HEK293T (cell line): ENCODE measurements at places on chromosomes 6 and 20.

GRCh38 chr20:11015440-11015839 is 341.6 kb upstream of the JAG1 start:
- no peak for DNase-seq

- no peak for DNase-seq
Observed at GRCh38 chr20:46816886-46817638, 77.6 kb upstream of the EYA2 start.

- DNase-seq = no peak
Observed at GRCh38 chr6:125806813-125807212, 16.1 kb downstream of the NCOA7 start.

- no peak for DNase-seq
Observed at GRCh38 chr6:43942616-43943015, 172.6 kb downstream of the VEGFA start.

- DNase-seq = no peak
Observed at GRCh38 chr6:105364243-105364642, 38.6 kb downstream of the PREP start.

DNA sequence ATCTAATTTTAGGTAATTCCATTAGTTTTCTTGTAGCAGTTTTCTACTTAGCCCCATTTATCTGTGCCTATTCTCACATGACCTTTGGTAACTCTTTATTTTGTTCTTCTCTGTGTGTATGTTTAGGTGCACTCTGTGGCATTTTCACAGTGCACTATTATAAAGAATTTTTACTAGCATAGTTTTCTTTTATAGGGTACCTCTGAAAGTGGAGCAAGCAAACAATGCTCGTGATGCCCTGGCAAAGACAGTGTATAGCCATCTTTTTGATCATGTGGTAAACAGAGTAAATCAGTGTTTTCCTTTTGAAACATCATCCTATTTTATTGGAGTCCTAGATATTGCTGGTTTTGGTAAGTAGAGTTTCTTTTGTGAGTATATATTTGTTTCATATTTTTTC is 107.9 kb downstream of the MYO6 start:
- DNase-seq = no peak

- no peak for DNase-seq
Observed at GRCh38 chr20:50369225-50370035, 140.8 kb upstream of the PTPN1 start.

GRCh38 chr6:119296036-119297035 is 53.2 kb downstream of the MAN1A1 start:
- no peak for DNase-seq

- DNase-seq = no peak
Observed at GRCh38 chr6:111971181-111971841, 82.6 kb upstream of the CCN6 start.

- no peak for DNase-seq
Observed at GRCh38 chr20:36591281-36591680, 14.3 kb upstream of the RAB5IF start.

- DNase-seq = peak; percentile 51
Observed at GRCh38 chr20:20864351-20865096, 152.1 kb upstream of the RALGAPA2 start.

- DNase-seq = no peak
Observed at GRCh38 chr6:90336388-90336947, 39.8 kb upstream of the BACH2 start.

- no peak for DNase-seq
Observed at GRCh38 chr20:62181808-62182207, 1.0 kb upstream of the MTG2 start.

DNA sequence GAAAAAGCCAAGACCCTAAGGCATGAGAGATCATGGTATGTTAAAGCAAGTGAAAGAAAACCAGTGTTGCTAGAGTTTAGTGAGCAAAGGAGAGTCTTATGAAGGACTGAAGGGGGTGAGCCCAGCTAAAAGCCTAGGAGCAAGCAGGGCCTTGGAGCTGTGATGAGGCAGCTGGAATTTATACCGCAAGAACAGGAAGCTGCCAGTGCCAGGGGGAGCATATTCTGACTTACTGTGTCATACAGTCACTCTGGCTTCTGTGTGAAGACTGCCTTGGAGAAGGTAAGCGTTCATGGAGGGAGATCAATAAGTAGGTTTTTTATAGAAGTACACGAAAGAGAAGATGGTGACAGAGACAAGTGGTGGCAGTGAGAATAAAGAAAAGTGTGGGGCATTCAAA is 308.9 kb upstream of the THEMIS start:
- DNase-seq = no peak

DNA sequence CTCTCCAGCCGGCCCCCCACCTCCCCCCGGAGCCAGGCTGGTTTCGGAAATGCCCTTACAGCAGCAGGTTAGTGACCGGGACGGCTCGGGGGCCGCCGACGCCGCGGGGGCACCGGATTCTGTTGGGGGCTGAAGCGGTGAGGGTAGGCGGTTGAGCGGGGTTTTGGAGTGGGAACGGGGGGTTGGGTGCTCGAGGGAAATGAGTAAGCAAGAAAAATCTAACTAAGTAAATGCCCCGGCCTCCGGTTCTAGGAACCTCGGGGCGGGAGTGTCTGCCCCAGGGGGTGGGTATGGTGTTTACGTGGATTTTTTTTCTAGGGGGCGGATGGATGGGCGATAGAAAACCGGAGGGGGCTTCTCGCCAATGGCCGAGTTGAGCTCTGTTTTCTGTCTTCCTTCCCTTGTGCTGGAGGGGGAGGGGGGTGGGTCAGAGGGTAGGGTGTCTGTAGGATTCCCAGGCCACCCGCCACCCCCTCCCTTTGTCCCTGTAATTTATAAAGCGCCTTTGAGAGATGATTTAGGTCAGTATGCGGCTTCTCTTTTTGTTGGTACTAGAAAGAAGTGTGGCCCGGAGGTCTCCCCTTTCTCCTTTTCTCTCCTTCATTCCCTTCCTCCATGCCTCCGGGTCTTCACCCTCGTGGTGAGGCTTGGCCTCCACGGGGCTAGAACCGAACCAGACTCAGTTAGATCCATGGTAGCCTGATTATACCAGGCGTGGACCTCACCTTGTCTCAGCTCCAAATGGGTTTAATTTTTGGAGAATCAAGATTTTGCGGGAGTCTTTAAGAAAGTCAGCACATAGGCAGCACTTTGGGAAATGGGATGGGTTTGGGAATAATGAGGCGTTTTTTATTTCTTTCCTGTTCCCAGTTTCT is 2.3 kb downstream of the E2F3 start:
- peak; percentile 29 for DNase-seq

DNA sequence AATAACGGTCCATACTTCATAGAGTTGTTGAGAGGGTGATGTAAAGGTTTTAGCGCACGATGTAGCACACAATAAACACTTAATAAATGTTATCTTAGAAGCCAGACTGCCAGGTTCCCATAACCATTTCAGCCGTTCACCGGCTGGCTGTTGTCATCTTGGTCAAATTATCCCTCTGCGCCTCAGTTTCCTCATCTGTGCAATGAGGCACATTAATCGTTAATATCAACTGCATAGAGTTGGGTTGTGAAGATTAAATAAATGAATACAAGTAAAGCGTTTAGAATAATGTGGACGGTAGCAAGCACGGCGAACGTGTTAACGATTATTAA is 432 bp upstream of the PSMF1 start:
- no peak for DNase-seq

- no peak for DNase-seq
Observed at GRCh38 chr20:62964700-62965099, 12.2 kb downstream of the SLC17A9 start.

DNA sequence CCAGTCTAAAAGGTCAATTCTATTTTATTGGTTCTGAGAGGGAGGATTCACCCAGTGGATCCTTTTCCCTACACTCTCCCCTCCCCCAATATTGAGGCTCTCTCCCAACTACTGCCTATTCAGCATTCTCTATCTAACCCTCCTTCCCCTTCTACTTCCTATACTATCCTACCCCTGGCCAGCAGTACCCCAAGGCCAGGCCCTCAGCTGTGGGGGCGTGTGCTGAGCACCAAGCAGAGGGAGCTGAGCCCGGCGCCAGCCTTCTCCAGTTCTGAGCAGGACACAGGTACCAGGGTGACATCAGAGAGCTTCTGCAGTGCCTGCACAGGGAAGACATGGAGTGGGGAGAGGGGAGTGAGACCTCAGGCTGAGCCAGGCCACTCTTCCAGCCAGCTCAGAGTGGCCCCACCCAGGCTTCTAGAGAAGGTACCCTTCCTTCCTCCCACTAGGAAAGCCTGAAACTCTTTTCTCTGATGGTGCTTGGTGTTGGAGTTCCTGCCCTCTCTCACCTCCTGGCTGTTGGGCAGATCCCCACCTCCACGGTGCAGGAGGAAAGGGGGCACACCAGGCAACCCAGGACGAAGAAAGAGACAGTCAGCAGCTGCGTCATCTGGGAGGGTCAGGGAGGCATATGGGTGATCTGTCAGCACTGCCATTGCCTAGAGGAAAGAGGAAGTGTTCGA is 1.9 kb downstream of the DDAH2 start:
- no peak for DNase-seq

DNA sequence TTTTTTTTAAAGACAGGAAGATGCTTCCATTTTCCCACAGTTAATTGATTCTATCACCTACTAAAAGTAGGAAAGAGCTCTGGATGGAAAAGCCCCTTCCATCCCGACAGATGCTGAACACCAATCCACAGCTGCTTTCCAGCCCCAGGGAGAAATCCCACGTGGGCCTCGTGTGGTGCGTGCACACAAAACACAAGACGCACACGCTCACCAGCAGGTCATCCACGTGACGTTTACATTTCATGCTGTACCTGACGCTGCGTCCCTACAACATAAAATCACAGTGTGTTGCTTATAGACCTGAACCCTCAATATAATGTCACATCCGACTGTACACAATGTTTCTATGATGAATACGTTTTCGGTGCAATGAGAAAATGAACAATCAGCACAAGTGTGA is 50.2 kb upstream of the DACT2 start:
- no peak for DNase-seq

- DNase-seq = no peak
Observed at GRCh38 chr20:48288930-48289507, 503.7 kb upstream of the SULF2 start.

- DNase-seq = no peak
Observed at GRCh38 chr6:111382476-111383294, 100.3 kb downstream of the REV3L start.

- DNase-seq = no peak
Observed at GRCh38 chr6:33742092-33742491, 4.6 kb downstream of the IP6K3 start.

DNA sequence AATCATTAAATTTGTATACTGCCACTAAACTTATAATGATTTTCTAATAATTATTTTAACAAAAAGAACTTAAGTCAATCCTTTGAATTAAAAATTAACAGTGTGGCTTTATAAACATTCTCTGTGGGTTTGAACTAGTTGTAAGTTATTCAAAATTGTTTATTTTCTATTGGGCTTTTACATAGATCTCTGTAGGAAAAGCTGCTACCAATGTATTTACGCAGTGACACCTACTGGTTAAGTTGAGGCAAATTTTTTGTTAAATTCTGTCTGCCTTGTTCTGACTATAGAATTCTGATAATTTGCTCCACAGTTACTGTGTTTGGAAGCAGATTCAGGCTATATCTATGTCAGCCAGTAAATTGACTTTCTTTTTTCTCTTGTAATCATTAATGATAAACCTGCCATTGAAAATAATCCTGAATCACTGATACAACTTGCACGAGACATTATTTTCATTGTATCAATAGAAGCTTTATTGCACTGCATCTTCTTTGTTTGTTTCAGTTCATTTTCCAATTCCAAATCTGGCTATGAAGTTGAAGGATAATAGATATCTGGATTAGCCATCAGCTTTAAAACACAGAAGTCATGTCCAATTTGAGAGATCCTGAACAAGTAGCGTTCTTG is 66.0 kb upstream of the UTRN start:
- DNase-seq = peak; percentile 47

GRCh38 chr20:45781391-45781931 is 10.2 kb downstream of the WFDC3 start:
- no peak for DNase-seq

DNA sequence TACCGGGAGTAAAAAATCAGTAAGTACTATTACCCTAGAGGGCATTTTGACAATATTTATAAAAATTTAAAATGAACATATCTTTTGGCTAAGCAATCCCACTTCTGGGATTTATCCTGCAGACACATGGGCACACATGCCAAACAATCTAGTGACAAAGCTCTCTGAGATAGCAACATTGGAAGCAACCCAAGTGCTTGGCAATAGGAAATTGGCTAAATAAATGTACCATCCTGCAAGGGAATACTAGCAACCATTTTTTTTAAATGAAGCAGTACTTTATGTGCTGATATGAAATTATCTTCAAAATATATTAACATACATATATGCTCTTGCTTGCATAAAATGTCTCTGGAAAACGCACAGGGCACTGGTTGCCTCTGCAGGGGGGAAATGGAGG is 133.8 kb downstream of the SNX5 start:
- no peak for DNase-seq

- DNase-seq = peak; percentile 64
Observed at GRCh38 chr6:138287144-138287955, 69.1 kb upstream of the PBOV1 start.

DNA sequence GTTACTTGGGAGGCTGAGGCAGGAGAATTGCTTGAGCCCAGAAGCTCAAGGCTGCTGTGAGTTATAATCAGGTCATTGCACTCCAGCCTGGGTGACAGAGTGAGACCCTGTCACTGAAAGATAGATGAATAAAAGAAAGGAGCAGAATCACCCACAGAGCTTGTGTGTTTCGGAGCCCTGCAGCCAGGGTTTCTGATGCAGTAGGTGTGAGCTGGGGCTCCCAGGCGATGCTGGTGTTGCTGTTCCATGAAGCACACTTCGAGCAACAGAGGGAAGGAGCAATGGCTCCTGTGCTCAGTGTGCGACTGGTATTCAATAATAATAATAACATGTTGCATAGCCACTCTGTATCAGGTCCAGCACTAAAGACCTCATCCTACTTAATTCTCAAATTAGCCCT is 197.5 kb upstream of the CST7 start:
- DNase-seq = no peak

DNA sequence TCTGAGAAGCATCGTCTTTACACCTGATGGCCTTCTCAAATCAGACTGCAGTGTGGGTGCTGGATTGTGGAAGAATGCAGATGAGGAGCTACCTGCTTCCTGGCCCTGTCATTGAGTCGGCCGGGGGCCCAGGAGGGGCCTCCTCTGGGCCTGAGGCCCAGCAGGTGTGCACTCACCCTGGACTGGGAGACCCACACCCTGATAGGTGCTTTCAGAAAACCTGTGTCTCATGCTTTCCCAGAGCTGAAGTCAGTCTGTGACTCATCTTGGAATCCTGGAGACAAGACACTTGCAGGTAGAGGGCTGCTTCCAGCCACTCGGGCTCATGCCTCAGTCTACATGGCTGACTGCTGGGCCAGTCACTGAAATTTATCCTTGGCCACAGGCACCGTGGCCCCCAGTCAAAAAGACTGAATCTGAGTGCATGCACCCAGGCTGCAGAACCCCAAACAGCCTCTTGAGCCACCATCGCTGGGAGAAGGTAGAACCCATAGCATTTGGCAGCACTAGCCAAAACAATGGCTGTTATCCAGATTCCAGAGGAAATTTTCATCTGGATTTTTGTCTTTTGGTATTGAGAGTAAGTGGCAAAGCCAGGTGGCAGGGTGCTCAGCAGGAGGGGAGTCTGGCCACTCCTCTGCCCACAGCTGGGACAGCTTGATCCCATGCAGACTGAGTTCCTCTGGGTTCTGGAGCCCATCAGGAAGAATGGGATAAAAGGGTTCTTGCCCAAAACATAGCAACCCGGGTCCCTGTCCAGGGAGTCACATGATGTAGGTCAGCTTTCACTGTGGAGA is 182.0 kb upstream of the CST7 start:
- no peak for DNase-seq

- DNase-seq = no peak
Observed at GRCh38 chr6:101711518-101711917, 318.0 kb downstream of the GRIK2 start.
